ENCODE measurements at places on chromosomes 5 and 9.

DNA sequence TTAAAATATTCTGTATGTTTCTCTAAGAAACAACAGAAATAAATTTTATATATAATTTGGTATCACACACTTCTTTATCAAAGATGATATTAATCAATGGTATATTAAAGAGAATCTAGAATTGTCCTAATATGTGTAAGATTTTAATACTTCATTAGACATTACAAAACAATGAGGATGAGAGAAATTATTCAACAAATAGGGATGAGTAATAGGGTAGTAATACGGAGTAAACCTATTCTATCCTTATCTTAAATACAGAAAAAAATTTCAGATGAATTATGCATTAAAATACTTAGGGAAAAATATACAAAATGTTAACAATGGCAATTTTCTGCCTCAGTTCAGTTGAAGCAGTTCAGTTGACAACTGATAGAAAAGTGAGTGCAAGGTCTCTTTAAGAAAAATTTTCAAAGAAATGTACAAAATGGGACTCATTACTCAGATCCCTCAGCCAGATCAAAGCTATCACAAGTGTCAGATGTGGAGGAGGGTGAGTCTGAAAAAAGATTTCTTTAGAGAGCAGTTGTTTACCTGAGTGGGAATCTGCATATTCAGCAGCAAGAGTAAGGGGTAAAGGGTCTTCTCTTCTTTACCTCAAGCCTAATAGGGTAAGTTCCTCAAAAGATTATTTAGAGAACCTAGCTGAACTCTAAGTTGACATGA lies 56.7 kb upstream of the GCNT4 start:
- DNase-seq, result peak; percentile 70

GRCh38 chr5:34928267-34928666 lies 1.1 kb upstream of the DNAJC21 start:
- DNase-seq, result no peak

DNA sequence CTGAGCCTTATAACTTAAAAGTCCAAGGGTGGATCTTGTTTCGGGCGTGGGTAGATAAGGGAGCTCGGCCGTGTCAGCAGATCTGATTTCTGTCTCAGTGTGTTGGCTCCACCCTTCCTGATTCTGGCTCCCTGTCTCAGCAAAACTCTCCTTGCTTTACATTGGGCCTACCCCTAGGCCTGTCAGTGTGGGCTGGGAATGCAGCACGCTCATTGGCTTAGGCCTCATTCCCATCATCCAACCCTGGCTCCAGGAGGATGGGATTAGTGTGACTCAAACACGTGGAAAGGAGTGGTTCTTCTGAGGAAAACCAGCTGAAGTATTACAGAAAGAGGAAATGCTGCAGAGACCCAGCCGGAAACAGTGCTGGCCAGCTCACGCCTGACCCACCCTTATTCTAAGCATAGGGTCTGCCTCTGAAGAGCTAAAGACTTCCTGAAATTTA lies 59.9 kb downstream of the ZFAND5 start:
- peak; percentile 99 for DNase-seq

DNA sequence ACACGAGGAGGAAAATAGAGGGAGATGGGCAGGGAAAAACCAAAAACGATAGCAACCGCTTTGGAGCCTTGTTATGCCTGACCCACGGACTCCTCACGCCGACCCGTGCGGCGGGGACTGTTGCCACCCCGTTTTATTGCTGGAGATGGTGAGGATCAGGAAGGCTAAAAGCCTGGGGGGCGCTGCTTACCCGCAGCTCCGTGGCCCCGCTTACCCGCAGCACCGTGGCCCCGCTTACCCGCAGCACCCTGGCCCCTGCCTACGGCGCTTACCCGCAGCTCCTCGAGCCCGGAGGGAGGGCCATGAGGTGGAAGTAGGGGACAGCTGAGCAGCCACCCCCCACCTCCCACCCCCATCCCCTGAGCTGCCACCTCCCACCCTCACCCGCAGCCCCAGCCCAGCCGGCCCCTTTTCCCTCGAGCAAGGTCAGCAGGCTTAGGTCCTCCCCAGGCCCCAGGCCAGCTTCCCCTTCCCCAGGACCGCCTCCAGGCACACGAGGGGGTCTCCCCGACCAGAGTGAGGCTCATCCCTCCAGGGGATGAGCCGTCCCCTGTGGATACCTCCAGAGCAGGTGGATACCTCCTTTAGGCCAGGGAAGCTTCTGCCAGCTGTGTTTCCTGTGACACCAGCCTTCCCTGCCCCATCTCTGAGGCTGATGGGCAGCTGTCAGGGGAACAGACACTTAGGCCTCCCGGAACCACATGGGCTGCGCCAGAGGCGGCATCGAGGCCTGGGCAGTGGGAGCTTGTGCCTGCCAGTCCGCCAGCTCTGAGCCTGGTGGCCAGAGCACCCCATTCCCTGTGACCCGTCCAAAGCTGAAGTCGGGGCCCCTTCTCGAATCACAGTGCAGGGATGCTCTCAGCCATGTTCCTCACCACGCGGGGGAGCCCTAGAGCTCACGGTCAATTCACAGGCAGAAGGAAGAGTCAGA lies 92.3 kb downstream of the LMX1B start:
- DNase-seq, result peak; percentile 44

DNA sequence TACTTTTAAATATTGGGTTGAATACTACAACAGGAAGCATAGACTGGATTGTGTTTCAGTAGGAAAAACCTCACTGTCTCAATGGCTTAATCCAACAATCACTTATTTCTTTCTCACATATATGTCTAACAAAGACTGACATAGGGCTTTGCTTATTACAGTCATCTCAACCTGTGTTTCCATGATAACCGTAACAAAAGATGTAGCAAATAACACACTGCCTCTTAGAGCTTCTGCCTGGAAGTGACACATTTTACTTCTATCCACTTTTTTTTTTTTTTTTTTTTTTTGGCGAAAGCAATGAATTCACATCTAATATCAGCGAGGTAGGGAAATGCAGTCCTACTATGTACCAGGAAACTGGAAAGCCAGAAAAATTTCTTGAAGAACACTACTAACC lies 204.9 kb upstream of the CDKN2B start:
- no peak for DNase-seq

DNA sequence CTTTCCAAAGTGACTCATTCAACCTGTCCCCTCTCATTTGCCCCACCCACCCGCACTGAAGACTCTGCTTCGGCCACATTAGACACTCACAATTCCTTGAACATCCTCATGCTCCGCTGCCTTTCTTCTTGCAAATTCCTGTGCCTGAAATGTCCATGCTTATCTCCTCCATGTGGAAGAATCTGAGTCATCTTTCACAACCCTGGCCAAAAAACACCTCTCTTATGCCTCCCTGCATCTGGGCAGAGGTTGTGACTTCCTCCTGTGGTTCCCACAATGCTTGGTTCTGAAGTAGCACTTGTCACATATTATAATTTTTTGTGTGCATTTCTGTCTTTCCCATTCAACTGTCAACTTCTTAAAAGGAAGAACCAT lies 238.6 kb downstream of the ENC1 start:
- DNase-seq, result peak; percentile 45

DNA sequence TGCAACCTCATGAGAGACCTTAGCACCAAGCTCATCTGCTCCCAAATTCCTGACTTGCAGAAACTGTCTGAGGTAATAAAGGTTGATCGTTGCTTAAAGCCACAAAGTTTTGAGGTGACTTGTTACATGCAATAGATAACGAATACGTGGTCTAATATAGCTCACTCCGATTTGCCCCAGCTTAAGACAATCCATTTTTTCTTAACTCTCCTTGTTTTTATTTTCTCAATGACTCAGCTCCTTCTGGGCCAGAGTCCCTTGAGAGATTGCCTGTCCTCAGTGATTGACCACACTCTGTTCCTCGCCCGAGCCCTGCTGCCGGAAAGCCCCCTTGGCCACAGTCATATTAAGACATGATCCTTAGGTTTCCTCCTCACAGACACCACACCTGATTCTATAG lies 63.7 kb upstream of the FANCC start:
- no peak for DNase-seq

DNA sequence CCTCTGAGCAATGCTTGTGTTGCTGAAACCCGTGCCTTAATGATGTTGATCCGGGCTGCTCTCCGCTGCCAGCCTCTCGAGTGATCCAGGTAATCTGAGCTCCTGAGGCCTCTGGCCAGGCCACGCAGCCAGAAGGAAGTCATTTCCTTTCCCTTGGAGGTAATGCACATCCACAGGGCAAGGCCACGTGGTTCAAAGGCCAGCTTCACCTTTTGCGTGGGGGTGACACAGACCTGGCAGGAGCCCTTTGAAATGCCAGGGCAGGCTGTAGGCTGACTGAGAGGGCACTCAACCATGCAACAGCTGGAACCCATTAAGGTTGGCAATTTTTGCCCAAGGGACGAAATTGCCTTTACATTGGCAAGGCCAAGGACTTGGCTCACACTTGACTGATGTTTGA lies 80.4 kb downstream of the LIX1 start:
- DNase-seq, result no peak

DNA sequence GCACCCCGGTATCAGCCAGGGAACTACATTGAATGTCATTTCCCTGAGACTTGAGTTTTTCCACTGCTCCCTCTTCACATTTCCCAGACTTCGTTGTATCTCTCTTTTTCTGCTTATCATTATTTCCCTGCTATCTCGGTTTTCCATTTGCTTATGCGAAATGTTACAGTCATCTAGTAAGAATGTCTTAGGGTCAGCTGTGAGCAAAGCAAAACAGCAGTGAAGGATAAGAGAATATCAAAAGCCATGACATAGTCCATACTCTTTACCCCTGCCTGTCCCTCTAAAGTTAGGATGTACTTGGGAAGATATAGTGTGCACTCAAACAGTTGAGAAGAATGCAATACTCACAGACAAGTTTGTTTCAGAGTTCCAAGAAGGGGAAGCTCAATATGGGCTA lies 88.7 kb downstream of the ITGA1 start:
- DNase-seq, result no peak

DNA sequence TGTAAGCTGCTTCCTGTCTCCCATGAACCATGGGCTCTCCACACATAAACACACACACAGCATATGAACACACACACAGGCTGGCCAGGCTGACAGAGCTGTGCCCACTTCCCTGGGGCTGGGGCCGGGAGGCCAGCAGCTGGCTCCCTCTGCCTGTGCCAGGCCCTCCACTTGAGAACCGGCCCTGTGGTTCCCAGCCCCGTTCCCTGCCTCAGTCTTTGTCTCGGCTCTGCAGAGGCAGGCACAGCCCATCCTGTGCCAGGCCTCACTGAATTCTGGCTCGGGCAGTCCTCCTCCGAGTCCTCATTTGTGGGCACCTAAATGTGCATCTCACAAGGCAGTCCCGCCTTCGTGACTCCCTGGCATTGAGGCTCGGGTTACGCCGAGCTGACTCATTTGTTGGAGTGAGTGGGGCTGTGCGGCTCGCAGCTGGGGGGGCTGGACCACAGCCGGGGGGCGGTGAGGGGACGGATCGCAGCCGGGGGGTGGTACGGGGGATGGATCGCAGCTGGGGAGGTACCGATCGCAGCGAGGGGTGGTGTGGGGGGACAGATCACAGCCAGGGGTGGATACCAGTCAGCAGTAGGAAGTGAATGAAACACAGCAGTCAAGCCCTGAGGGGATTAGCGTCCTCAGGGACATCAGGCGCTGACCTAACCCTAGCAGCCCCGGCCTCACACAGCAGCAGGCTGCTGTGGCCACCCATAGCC lies 72.3 kb downstream of the PSMB7 start:
- DNase-seq, result peak; percentile 82

GRCh38 chr9:5892456-5893133 lies 1.9 kb downstream of the MLANA start:
- peak; percentile 18 for DNase-seq

GRCh38 chr5:66415208-66415607 lies 181.0 kb upstream of the MAST4 start:
- peak; percentile 33 for DNase-seq

GRCh38 chr5:126015235-126016181 lies 407.7 kb upstream of the GRAMD2B start:
- peak; percentile 77 for DNase-seq

GRCh38 chr5:1293416-1294205 lies 1.3 kb downstream of the TERT start:
- DNase-seq, result no peak

GRCh38 chr9:1300941-1301340 lies 250.8 kb downstream of the DMRT2 start:
- DNase-seq, result no peak

DNA sequence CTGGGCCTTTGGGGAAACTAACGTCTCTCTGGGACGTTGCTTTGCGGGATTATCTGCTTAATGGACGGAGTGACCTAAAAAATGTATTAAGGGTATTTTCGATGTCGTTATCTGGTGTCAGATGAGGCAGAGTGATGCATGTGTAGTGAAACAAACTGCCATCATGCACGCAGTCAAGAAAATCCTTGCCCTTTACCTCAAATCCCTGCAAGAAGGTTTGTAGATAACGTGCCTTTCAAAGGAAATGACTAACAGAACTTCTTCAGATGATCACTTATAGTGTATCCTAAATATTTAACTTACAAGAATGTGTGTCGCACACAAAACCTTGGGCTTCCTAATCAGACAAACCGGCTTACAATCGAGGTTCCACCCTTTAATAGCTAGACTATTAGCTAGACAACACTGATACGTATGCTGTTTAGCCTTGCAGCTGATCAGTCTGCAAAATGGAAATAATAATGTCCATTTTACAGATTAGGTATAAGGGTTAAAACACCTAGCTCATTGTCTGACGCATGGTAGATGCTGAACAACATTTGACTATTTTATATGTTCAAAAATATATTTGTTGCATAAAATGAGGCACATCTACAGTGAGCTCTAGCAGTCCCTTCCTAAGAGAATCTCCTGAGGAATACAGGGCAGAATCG lies 541 bp upstream of the TBCA start:
- peak; percentile 30 for DNase-seq

DNA sequence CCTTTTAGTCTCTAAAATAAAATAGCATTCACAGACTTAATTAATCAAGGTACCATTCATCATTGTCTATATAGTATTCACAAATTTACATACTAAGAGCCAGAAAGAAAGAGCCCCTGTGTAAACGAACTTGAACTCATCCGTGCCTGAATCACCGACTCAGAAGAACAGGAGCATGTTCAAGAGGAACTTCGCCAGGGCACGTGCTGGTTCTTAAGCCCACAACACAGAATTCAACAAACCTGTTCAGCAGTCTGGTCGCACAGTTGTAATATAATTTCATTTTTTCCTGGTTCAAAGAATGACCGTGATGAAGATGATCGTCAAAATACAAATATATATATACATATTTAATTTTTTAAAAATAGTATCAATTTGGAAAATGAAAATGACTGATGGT lies 141.9 kb downstream of the CETN3 start:
- DNase-seq, result no peak

GRCh38 chr5:82806513-82806912 lies 270.7 kb downstream of the TMEM167A start:
- peak; percentile 97 for DNase-seq

GRCh38 chr9:107734256-107735013 lies 244.9 kb upstream of the KLF4 start:
- peak; percentile 76 for DNase-seq

GRCh38 chr9:6779417-6780241 lies 21.9 kb downstream of the KDM4C start:
- peak; percentile 49 for DNase-seq

- DNase-seq, result no peak
Observed at GRCh38 chr9:19473605-19474004, 64.8 kb downstream of the ACER2 start.

GRCh38 chr5:58486290-58486689 lies 4.9 kb upstream of the GAPT start:
- DNase-seq, result no peak

GRCh38 chr5:36323926-36324781 lies 22.5 kb upstream of the RANBP3L start:
- no peak for DNase-seq

Measured in bronchial epithelial cell (primary cell).